ENCODE measurements at places on chromosomes 3 and 15.

DNA sequence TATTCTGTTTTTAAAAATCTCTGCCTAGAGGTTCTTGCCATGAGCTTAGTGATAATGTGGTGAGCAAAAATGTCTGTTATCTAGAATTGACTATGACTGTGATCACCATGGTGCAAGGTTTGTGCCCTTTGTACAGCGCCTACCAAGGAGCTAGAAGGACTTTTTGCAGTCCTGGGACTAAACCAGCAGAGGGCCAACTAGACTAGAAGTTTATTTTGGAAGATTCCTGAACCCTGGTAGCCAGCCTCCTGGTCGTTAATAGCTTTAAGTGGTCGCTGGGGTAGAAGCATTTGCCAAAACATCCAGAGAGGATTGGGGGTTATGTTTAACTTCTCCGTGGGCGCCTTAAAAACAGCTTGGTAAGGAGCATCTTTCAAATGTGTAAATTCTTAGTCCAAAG, 7.8 kb downstream of the SCG5 start:
- DNase-seq = no peak

- DNase-seq = no peak
Observed at GRCh38 chr15:87547470-87548181, 708.9 kb downstream of the NTRK3 start.

DNA sequence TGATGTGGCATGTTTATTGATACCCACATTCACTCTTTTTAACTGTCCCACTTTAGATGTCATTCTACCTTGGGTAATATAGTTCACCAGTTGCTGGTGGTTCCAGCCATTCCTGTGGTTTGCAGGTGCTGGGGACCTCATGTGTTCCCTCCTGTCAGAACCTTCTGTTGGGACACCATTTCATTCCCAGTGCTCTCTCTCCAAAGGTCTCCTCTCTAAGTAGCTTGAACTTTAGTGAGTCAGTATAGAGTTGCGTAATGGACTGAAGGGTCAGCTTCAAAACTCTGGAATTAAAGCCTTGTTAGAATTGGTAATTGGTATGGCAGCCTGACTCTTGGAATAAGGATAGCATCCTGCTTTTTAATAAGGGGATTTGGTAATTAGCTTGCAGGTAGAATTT, 108.5 kb downstream of the PLCL2 start:
- DNase-seq = no peak

GRCh38 chr3:194028434-194029004, 107.4 kb upstream of the HES1 start:
- DNase-seq = no peak

DNA sequence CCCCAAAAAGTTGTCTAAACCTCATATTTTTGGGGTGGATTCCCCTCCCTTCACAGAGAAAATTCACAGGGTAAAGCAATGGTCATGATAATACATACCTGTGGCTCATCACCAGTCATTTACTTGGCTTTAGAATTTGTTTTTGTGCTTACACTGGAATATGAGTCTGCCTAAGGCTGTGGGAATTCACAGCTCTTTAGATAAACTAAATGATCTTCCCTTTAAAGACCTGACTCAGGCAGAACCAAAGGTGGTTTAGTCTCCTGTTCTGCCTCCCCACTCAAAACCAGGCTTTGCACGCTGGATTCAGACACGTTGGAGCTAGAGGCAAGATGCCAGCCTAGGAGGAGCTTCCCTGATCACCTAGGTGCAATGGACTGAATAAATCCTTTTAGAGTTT, 40.3 kb upstream of the BNC1 start:
- DNase-seq = no peak

- no peak for DNase-seq
Observed at GRCh38 chr3:153829606-153830170, 291.5 kb upstream of the ARHGEF26 start.

DNA sequence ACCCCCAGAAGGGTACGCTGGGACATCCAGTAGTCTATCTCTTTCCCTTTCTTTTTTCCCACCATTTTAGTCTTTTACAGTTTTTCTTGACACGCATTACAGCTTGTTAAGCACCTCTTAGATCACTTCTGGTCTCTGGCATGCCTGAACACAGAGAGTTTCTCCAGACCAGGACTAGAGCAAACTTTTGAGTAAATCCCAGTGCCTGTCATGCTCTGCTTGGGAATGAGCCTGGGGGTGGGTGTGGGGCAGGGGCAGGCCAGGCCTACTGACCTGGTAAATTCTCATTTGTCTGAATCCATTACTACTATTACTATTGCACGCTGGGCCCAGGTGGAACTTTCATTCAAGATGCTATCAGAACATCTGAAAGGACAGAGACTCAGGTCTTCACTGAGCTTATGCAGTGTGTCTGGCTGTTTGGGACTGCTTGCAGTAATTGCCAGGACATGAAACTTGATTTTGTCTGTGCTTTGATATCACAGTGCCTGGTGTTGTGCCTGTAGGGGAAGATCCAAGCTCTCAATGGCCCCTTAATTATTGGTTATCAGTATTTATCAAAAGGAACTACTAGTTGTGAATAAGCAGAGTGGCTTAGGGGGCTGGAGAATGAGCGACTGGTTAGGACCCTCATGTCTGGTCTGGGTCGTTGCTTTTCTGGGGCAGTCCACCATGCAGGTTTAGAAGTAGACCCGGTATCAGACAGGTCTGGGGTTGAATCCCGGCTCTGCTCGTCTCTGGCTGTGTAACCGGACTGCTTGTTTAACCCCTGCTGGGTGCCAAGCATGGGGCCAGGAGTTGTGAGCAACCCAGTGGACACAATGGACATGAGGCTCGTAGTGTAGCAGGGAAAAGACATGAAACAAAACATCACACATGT, 196.1 kb upstream of the TLE3 start:
- DNase-seq = no peak

- DNase-seq = no peak
Observed at GRCh38 chr3:40109641-40110490, 199.6 kb upstream of the EIF1B start.

- no peak for DNase-seq
Observed at GRCh38 chr15:67196672-67197363, 57.6 kb downstream of the AAGAB start.
